ENCODE measurements at places on chromosomes 1 and 21.

DNA sequence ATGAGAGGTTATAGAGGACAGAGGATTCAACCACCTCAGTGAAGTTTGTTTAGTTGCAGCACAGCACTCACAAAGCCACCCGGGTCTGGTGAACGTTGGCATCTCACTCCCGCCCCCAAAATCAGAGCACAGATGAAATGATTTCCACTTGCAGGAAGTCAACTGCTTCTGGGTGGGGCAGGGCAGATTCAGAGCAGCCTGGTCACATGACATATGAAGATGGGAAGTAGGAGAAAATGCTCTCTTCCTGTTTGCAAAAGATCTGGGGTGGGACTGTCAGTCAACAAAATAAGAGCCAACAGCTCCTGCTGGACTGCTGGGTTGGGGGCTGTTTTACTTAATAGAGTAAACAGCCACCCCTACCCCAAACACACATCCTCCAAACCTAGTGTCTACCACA, 43.2 kb downstream of the LRRC71 start:
- peak; percentile 35 for DNase-seq

DNA sequence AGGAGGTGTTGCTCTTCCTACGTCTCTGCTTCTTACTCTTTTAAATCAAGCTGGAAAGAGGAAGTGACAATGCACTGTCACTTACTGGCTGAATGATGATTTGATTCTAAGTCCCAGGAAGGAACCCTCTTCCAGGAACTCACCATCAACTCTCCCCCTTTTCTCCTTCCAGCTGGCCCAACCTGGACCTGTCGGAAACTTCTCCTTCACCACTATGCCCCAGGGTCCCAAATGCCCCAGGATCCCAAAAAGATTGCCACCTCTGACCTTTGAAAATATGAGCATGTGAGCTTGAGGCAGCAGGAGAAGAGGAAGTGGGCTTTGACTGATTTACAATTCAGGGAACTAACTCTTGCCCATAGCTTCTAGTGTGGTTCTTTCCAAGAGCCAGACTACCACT, 5.3 kb upstream of the ADAMTS5 start:
- DNase-seq: no peak

- DNase-seq: no peak
These were observed 187.7 kb downstream of the KAZN start for GRCh38 chr1:14786109-14786675.

GRCh38 chr1:112307930-112308591, 88.0 kb upstream of the CTTNBP2NL start:
- no peak for DNase-seq

- no peak for DNase-seq
These were observed 12.7 kb upstream of the RAB42 start for GRCh38 chr1:28579401-28579800.

DNA sequence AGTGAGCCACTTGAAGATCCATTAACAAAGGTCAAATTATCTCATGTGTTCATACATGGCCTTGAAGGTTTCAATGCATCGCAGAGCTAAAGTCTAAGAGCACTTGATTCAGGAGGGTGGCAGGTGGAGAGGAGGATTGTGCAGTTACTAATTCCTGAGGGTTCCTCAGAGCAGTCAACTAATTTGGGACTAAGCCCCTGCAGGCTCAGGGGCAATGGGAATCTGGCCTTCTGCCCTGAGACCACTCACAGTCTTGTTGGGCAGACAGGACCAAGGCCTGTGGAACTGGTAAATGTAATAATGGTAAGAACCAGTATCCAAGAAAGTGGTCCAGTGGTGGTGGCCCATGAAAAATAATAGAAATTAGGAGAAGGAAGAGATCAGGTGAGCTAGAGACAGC, 127.4 kb upstream of the HMGB4 start:
- DNase-seq: no peak

GRCh38 chr21:34582506-34583150, 32.3 kb downstream of the RCAN1 start:
- no peak for DNase-seq

DNA sequence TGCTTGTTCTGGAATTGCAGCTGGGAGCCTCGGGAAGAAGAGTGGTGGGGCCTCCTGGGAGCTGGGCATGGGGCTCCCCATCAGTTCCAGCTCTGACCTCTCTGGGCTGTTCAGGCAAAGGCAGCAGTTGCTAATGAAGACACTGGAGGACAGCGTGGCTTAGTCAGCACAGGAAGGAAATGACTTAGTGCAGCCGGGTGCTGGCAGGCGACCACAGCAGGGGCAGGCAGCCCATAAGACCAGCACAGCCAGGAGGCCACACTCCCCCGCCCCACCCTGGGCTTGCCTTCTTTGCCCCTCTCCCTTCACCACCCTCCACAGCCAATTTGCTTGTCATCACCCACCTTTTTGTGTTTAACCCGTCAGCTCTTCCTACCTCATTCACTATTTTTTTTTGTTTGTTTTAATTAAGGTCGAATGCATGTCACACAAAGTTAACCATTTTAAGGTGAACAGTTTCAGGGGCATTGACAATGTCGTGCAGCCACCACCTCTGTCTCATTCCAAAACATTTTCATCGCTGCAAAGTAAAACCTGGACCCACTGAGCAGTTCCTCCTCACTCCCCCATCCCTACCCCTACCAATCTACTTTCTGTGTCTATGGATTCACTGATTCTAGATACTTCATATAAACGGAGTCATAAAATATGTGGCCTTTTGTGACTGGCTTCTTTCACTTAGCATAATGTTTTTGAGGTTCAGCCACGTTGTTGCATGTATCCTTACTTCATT, 10.9 kb downstream of the OLIG2 start:
- DNase-seq: no peak

GRCh38 chr21:42027085-42027821, 17.1 kb upstream of the ZBTB21 start:
- no peak for DNase-seq

GRCh38 chr1:202578565-202578964, 131.7 kb downstream of the SYT2 start:
- no peak for DNase-seq

DNA sequence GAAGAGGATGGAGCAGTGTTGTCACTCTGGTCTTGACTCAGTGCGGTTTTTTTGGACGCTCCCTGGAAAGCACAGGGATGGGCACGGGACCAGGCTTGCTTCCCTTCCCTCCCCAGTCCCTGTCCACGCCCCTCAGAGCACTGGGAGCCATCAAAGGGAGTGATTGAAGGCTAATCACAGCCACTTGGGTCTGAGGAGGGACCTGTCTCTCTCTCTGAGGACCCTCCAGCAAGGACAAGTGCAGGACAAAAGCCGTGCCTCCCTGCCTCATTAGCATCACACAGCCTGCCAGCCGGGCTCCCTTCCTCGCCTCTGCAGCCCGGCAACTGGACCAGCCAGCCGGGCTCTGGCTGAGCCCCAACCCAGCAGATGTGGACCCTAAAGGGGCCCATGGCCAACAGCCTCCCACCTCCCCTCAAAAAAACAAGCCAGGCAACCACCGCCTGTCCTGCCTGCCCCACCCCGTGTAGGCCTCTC, 18.6 kb upstream of the PDZK1IP1 start:
- DNase-seq: no peak

GRCh38 chr1:16078925-16079656, 5.6 kb upstream of the FAM131C start:
- peak; percentile 65 for DNase-seq

DNA sequence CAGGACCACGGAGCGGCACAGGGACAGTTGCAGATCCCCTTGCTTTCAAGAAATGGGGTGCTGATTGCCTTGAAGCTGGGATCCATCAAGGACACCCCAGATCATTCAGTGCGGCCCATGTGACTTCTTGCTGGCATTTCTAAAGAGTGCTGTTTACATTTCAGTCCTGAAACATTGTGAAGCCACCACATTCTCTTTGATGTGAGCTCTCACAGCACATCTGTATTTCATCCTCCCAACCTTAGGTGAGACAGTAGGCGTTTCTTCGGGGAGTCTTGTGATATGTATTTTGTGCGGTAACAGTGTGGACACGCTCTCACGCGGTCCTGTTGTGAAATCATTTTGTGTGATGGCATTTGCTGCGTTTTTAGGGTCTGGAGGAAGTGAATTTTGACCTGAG, 57.2 kb downstream of the CACHD1 start:
- no peak for DNase-seq

DNA sequence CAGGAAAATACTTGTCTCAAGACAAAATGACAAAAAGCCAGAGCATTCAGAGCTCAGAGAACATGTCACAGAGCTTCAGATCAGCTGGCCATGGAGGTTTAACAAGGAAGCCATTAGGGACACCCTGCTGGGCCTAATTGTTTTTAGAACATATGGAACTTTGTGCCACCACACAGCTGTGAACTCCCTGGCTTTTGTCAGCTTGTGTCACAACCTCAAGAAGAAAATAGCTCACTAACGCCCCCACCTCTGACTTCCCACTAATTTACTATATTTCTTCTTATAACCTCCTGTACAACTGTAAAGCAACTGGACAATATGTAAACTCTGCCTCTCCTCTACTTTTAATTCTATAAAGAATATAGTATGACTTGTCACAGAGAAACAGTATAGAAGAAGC, 21.0 kb upstream of the TDRD10 start:
- no peak for DNase-seq

DNA sequence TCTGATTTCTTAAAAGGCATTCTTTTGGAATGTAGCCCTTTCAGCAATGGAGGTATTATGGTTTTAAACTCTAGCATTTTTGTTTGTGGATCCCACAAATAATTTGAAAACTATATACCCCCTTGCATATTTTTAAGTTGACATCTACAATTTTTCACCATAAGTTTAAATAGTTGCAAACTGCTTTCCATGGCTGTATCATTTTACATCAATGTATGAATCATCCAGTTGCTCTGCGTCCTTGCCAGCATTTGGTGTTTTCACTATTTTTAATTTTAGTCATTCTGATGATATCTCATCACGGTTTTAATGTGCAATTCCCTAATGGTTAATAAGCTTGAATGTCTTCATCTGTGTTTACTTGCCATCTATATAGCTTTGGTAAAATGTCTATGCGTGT, 20.7 kb downstream of the DIPK1A start:
- DNase-seq: no peak

DNA sequence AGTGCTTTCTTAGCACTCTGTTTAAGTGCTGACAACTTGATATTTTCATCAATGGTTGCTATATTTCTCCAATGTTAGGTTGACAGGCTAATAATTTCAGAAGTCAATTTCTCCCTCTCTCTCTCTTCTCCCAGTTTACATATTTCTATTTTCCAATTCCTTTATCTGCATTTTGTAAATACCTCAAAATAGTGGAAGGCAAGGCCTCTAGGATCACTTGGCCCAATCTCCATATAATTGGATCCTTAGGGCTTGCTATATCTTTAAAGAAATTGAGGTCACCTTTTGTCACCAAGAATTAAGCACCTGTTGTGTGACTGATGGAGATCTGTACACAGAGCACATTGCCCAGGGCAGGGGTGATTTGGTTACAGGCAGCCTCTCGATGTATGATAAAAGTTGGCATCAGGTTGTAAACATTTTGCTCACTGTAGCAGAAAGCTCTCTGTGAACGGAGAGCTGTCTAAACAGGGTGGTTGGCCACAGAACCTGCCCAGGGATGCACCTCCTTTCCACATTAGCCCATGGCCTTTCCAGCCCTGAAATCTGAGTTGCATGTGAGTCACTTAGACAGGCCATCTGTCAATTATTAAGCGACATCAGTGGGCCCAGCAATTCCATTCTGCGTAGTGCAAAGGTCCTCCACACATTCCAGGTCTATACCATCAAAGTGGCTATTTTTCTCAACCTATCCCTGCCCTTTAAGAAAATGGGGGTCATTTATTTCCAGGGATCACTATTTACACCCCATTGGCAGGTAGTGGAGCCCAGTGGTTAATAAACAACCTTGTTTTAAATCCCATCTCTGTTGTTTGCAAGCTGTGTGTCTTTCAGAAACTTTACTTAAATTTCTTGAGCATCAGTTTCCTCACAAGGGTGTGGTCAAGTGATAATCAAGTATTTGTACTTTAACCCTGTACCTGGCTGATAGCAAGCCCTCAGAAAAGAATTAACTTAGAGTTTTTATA, 29.1 kb upstream of the IRF2BP2 start:
- no peak for DNase-seq
